ENCODE measurements at places on chromosomes 12 and 14. TPM values are rescaled to one million over a fixed set of nuclear protein-coding genes. Genes with fewer than 3 reads are reported as not detected.

DNA sequence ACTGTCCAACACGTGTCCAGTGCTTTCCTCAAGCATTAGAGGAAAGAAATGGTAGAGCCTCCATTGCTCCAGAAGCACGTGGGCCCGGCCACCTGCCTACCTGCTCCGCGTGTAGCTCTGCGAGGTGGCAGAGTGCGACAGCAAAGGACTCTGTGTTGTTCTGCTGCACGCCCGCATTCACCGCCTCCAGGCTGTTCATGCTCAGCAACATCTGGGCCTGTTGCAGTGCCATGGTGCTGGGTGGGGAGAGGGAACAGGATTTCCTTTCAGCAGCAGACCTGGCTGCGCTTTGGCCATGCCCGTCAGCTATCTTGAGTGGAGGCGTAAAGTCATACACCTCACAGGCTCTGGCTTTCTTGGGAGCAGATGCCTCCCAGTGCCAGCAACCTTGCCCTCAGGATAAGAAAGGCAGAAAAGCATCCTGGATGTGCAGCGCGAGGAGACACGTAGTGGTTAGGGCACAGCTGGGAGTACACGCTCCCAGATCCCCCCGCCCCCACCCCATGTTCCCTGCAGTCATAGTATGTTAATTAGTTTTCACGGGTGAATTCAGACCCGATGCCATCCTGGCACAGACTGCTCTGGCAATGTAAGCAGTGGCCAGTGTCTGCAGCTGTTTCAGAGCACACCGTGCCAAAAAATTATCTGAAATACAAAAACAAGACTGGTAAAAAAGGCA lies 25.1 kb downstream of the ANAPC5 start:
- DNase-seq = no peak
- H3K27ac ChIP-seq = no peak overlapping the region
- peaks cover 1% of the 10 kb centered on the region for H3K27me3 ChIP-seq
- H3K4me3 ChIP-seq = peak overlapping the region; percentile 23
- H3K4me1 ChIP-seq = no peaks in the 10 kb centered on the region

ADGRD1 gene
- 1.7 TPM for total RNA-seq

DNA sequence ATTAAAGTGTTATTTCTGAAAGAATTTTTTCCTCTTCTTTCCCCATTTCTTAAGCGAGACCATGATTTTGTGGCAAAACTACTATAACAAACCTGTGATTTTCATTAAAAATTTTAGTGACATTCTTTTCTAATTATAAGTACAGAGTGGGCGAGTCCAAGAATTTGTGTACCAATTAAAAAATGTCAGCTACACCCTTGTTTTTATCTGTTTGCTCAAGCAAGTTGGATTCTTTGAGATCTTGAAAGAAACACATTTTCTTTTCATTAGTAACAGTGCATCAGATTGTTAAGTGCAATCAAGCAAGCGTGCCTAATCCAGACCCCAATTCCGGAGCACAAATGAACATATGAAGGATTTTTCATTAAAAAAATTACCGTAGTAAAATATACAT lies 338.8 kb upstream of the DDHD1 start:
- H3K27me3 ChIP-seq = no peaks in the 10 kb centered on the region
- no peak overlapping the region for H3K27ac ChIP-seq
- no peaks in the 10 kb centered on the region for H3K4me1 ChIP-seq
- no peak overlapping the region for H3K4me3 ChIP-seq

ZDHHC22 gene
- total RNA-seq = 12.0 TPM

DNA sequence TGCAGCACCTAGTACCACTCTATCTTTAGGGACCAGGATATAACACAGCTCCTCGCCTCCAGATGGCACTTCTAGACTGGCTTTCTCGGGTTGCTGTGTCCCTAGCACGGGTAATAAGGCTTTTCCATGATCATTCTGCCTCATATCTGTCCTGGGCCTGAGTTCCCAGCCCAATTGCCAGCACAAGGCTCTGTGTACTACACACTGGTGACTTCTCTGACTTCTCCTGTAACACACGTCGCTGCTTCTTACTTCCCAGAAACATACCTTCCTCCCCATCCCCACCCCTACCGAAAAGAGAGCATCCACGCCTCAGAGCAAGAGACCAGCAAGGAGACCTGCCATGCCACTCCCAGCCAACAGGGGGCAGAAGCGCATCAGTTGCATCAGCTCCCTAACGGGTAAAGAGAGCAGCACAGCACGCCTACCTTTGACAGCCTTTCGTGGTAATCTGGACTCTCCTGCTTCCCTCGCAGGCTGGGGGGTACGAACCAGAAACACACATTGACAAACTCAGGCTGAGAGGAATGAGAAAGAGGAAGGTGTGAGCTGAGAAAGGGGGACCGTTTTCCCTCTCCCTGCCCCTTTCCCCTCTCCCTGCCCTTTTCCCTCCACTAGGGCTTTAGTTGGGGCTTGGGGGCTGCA lies 21.2 kb upstream of the ZNF740 start:
- H3K36me3 ChIP-seq = no peaks in the 10 kb centered on the region
- H3K27ac ChIP-seq = peak overlapping the region; percentile 8
- peaks cover 5% of the 10 kb centered on the region for H3K4me1 ChIP-seq
- peak overlapping the region; percentile 10 for H3K4me3 ChIP-seq
- DNase-seq = peak; percentile 88
- H3K27me3 ChIP-seq = peaks cover 4% of the 10 kb centered on the region

GRCh38 chr12:78628491-78629100 lies 236.0 kb upstream of the SYT1 start:
- no peaks in the 10 kb centered on the region for H3K36me3 ChIP-seq
- no peak for DNase-seq
- H3K4me1 ChIP-seq = no peaks in the 10 kb centered on the region
- H3K27ac ChIP-seq = no peak overlapping the region
- no peaks in the 10 kb centered on the region for H3K27me3 ChIP-seq

GRCh38 chr14:100975671-100976070 lies 72.1 kb upstream of the RTL1 start:
- no peaks in the 10 kb centered on the region for H3K4me1 ChIP-seq
- DNase-seq = no peak
- no peaks in the 10 kb centered on the region for H3K27me3 ChIP-seq

DHRS2 gene
- not detected for total RNA-seq

DNA sequence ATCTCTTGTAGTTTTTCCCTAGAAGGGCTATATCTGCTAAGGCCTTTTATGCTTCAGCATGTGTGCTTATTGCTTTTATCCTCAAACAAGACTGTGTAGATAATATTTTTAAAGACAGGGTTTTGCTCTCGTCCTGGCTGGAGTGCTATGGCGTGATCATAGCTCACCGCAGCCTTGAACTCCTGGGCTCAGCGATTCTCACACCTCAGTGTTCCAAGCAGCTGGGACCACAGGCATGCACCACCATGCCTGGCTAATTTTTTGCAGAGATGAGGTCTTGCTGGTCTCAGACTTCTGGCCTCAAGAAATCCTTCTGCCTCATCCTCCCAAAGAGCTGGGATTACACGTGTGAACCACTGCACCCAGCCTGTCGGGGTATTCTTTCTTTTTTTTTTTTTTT lies 137.3 kb upstream of the SCAF11 start:
- H3K4me1 ChIP-seq = no peaks in the 10 kb centered on the region
- no peak overlapping the region for H3K4me3 ChIP-seq
- H3K27ac ChIP-seq = no peak overlapping the region
- no peaks in the 10 kb centered on the region for H3K36me3 ChIP-seq
- H3K27me3 ChIP-seq = peaks cover 2% of the 10 kb centered on the region

All from endothelial cell (in vitro differentiated cells).